ENCODE measurements at places on chromosomes 5 and 9.

DNA sequence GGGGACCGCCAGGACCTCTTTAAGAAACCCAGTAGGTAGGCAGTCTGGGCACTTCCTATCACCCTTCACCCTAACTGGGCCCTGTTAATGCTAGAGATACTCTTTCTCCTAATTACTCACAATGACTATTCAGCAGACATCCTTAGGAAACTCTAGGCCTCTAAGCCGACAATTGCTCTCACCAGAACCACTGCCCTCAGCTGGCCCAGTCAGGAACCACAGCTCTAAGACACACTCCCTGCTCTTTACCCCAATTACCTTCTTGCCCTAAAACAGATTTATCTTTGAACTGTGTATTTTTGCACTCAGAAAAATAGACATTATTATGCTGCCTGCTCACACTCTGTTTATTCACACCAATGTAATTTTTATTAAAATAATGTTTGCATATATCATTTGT lies 432.6 kb upstream of the SLC30A5 start:
- DNase-seq, result no peak

- DNase-seq, result no peak
These were observed 270.2 kb downstream of the SLF1 start for GRCh38 chr5:94888674-94889073.

- no peak for DNase-seq
These were observed 28.3 kb downstream of the CXXC5 start for GRCh38 chr5:139676406-139676805.

GRCh38 chr5:177077335-177077734 lies 9.4 kb upstream of the FGFR4 start:
- DNase-seq, result no peak

DNA sequence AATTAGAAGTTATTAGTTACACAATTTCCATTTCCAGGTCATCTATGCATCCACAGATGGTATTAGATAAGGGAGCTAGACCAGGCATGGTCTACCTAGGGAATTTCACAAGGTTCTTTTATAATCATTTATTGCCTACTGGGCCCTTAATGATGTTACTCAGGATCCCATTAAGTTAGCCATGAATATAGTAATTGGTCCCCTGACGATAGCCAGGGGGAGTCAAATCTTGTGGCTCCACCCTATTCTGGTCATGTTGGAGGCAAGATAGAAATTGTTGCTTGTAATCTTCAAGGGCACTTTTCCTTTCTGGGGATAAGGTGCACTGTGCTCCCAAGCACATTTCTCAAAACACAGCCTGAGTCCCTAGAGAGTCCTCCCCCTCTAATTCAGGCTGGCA lies 14.1 kb upstream of the ELL2 start:
- DNase-seq, result no peak

- DNase-seq, result no peak
These were observed 162.2 kb downstream of the GADD45G start for GRCh38 chr9:89766991-89767390.

GRCh38 chr9:110180511-110181434 lies 27.2 kb downstream of the C9orf152 start:
- no peak for DNase-seq

GRCh38 chr9:73176450-73176875 lies 24.8 kb downstream of the ANXA1 start:
- DNase-seq, result no peak

DNA sequence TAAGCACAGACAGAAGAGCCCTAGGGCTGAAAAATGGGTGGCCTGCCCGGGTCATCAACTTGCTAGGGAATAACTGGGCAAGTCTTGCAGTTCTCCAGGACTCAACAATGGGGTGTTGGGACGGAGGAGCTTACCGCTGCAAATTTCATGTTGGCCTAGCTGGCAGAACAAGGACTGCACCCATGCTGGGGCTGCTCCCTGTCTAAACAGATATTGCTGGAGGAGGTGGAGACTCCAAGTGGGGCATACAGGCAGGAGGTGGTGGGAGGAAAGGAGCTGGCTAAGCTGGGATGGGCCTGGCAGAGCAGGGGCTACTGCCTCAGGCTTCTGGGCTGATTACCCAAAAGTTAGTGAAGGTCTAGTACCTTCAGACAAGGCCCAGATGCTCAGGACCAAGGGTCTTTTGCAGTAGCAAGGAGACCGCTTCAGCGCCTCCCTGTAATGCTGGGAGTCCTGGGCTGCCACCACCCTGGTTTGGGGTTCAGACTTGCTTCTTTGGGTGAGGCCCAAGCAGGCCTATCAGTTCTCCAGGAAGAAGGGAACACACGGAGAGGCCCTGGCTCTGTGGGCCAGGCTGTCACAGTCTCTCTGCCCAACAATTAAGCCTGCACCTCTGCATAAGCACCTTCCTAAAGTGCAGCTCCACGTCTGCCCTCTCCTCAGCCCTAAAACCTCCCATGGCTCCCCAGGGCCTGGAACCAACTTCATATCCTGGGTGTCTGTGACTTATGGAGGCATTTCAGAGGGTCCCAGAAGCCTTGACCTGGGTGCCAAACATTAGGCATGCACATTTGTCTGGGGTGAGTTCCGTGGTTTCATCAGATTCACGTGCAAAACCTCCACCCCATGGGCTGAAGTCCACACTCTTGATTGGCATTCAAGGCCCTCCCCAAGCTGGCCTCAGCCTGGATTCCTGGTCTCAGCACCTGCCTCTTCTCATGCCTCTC lies 24.2 kb upstream of the KIF12 start:
- DNase-seq, result no peak

GRCh38 chr9:111427186-111427585 lies 57.0 kb downstream of the ECPAS start:
- no peak for DNase-seq

GRCh38 chr5:76983468-76983867 lies 30.6 kb downstream of the CRHBP start:
- DNase-seq, result no peak

DNA sequence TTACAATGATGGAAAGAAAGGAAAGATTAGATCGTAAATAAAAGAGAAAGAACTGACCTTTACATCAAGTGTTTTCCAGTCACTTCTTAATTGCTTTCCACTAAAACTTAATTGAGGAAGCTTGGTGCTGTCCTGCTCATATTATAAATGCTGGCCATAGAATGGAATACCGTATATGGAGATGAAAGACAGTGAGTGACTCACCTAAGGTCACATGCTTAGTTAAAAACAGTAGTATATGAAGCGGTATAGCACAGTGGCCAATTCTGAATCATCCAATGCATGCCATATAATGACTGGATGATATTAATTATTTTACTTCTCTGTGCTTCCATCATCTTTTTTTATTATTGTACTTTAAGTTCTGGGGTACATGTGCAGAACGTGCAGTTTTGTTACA lies 482.4 kb upstream of the SGCD start:
- DNase-seq, result no peak

DNA sequence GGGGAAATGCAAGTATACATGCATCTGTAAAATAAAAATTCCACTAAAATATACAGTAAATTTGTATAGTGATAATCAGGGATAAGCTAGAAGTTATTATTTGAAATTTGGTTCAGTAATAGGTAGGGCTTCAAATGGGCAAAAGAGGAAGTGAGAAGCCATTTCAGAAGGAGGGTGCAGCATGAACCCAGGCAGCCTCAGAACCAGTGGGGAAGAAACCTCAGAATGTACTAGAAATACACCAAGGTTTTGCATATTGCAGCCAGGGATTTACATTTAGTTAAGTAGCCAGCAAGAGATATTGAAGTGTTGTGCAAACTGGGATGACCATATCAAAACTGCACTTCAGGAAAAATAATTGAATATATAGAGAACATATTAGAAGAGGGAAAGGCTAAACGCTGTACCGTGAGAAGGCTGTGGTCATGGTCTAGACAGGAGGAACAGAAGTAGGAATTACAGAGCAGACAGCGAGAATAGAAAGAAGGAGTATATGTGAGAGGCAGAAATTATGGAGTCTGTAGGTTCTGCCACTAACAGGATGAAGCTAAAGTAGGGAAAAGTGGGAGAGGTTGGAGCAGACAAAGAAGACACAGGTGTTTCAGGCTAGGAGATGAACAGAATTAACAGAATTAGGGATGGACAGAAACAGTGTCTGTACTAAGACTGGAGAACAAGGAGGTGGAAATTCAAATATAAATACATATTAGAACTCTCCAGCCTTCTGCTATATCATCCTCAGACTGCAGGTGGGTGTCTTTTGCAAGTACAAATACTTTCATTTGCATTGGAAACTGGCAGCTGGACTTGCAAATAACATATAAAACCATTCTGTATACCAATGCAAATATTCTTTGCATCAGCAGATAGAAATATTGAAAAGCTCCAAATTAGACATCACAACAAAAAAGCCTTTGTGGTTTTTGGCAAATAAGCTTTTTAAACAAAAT lies 335.6 kb downstream of the ZNF608 start:
- no peak for DNase-seq

DNA sequence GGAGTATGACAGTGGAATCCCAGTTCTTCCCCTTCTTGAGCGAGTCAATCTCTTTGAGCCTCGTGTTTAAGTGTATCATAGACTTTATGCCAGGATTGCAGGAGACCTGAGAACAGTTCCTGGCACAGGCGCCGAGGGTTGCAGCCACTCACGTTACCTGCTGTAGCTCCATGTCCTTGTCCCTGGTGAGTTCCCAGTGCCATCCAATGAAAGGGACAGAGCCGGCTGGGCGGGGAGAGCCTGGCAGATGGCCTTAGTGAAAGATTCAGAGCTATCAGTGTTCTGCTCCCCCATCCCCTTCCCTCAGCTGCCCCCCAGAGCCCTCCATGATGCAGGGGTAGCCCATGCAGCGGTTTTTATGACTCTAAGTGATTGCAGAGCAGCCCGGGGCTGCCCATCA lies 554.0 kb downstream of the BNC2 start:
- DNase-seq, result no peak

DNA sequence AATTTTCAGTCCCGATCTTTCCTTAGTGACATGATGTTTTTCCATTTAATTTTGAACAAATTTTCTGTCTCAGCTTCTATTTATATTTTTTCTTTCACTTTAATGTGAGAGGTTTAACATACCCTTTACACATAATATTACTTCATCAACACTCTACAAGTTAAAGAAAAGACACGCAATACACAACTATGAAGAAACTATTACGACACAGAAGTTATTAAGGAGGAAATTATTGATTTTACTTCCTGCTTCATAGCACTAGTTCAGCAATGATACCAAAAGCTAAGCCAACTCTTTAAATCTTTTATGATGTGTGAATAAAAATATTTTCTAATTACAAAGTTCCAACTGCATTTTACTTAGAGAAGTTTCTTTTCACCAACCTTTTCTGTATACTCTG lies 432.3 kb upstream of the DAB2 start:
- DNase-seq, result no peak

DNA sequence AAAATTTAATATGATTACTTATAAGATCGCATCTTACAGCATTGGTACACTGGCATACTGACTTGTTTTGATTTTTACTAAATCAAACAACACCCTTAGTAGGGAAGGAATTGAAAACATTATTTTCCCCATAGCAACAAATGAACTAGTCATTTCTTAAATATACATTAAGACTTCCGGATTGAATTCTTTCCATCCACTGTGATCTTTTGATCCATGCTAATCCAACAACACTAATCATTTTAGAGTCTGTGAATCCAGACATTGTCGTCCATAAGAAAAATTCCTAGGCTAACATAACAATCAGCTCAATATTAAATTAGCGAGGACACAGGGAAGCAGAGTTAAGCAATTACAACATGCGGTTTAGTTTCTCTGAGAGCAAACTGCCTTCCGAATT lies 21.6 kb upstream of the ERAP1 start:
- no peak for DNase-seq

- no peak for DNase-seq
These were observed 236.6 kb upstream of the RASEF start for GRCh38 chr9:83299571-83299970.

- no peak for DNase-seq
These were observed 354.9 kb downstream of the CETN3 start for GRCh38 chr5:90054612-90055011.
